ENCODE measurements at places on chromosomes 5 and 9.
A peak's percentile ranks its signal among the peaks of the same experiment; 100 is the strongest.

DNA sequence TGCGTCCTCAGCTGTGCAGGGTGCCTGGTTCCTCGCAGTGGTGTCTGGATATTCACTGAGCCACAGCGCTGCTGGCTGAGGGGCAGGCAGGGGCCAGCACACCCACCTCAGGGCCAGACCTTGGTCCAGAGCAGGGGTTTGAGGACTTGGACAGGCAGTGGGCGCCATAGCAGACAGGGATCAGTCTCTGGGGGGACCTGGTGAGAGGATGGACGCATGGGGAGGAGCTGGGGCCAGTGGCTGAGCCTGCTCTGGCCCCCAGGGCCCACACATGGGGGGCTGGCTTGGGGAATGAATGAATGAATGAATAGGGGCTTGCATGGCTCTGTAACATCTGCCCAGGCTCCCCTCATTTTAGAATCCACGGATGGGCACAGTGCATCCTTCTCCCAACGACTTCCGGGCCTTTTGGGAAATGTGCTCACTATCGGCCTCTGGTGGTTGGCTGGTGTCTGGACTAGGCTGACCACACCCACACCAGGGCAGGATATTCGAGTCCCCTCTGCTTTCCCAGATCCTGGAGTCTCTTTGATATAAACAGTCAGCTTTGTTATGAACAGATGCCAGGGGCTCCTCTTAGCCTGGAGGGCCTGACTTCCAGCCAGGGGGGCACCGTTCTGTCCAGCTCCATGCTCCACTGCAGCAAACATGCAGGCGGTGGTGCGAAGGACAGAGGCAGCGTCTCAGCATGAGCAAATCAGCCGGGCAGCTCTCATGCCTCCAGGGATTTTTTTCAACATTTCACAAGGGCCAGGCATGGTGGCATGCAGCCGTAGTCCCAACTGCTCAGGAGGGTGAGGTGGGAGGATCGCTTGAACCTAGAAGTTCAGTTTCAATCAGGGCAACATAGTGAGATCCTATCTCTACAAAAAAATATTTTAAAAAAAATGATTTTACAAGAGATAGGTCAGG, 62.6 kb downstream of the NEK6 start:
- peak; percentile 63 for DNase-seq

DNA sequence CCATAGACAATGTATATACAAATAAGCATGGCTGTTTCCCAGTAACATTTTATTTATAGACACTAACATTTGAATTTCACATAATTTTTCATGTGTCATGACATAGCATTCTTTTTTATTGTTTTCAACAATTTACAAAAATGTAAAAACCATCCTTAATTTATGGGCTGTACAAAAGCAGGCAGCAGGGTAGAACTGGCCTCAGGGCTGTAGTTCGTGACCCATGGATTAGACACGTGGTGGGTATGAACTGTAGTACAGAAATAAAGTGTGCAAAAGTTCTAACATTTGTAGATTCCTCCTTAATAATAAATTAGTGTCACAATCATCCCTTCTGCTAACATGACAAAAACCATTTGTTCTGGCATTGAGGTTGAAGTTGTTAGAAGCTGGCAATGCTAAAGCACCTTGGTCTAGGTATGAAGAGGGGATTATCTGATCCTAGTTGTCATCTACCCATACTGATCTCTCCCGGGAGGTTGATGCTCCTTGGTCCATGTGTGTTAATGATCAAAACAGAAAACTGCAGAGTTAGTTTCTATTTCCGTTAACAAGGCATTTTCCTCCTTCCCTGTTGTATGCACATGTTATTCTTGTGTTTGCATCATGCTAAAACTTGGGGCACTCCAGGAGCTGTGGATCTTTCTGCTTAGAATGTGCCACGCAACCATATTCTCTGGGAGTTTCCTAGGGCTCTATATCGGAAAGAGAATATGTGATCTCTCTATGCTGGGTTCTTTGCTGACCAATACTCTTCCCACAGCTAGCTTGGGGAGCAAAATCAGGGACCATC, 917.6 kb downstream of the TLE1 start:
- no peak for DNase-seq

GRCh38 chr9:3698531-3698930, 172.7 kb upstream of the RFX3 start:
- DNase-seq = no peak

DNA sequence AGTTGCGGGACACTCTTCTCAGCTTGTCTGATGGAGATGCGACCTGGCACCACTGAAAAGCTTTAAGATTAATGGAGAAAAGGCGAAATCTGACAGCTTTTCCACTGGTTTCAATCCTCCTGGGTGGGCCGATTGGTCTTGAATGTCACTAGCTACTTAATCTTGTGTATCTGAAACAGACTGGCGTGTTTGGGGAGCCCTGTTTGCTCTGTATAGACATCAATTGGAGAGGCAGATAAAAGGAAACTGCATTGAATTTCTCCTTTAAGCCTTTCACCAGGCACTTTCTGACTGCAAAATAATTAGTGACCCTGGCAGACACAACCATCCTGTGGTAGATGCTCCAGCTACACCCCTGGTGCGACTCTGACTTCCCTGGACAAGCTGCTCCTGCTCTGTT, 224.2 kb downstream of the NDUFS4 start:
- no peak for DNase-seq

- DNase-seq = no peak
Measured at GRCh38 chr5:161022151-161022550, 170.1 kb upstream of the ATP10B start.

- DNase-seq = peak; percentile 87
Measured at GRCh38 chr5:176447591-176447977, 601 bp upstream of the FAF2 start.

- no peak for DNase-seq
Measured at GRCh38 chr5:23316060-23316591, 191.3 kb upstream of the PRDM9 start.

DNA sequence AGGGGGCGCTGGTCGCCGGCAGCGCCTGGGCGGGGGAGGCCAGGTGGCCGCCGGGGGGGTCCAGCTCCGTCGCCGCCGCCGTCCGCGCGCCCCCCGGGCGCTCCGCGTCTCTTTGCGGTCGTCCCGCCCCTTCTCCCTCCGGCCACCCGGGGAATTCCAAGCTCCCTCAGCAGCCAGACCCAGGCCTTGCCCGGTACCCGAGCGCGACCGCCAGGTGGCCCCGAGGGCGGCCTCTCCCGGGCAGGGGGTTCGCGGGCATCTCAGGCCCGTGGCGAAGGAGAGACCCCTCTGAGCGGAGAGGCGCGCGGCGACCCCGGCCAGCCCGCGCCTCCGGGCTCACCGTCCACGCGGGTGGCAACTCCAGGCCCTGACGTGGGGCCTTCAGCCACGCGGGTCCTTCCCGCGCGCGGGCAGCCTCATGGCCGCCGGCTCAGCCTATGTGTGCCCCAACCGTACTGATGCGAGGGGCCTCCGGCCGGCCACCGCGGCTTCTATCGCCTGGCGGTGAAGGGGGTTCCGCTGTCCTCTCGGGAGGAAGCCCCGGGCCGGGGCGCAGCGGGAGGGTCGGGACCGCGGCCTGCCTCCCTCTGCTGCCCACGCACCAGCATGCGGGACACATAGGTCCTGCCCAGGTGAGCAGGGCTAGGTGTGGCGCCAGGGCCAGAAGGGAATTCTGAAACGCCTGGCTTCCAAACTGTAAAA, 529 bp upstream of the NRARP start:
- no peak for DNase-seq

- DNase-seq = peak; percentile 61
Measured at GRCh38 chr5:160390787-160391696, 8.8 kb downstream of the FAM200C start.

- DNase-seq = peak; percentile 7
Measured at GRCh38 chr9:21015995-21016394, 15.4 kb downstream of the HACD4 start.

DNA sequence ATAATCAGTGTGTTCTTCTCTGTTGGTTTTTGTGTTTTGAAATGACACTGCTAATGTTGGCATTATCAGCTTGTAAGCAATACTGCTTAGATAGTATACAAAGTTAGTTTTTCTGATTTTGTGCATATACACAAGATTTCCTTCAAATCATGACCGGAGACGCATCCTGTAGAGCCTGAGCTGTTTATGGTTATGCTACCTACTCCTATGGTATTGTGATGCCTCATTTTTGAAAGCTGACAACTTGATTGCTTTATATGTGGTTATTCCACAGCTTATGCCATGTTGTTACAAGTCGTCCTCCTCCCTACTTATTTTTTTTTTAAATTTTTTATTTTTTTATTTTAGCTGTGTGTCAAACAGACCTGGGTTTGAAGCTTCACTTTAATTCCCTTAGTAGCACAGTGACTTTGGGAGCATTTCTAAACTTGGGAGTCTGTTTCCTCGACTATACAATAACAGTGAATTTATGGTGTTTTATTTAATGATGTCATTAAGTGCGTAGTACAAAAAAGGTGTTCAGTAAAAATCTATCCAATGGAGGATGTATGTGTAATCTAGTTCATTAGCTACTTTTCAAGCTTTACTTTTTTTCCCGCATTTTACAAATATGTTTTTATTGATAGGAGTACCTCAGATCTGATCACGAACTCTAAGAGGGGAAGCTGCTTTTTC, 59.5 kb downstream of the PARP8 start:
- DNase-seq = no peak

DNA sequence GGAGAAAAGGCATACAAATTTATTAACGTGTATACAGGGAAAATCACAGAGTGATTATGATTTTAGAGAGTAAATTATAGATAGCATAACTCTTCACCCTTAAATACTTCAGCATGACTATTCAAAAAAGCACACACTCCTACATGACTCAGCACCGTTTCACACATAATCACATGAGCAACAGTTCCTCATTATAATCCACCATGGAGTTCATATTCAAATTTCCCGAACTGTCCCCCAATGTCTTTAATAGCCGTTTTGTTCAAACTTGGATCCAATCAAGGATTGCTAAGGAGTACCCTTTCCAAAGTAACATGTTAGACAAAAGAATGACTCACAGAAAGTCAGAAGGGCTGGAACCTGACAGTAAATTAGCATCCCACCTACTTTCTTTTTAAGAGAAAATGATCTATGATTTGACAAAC, 32.1 kb downstream of the RAPGEF1 start:
- DNase-seq = peak; percentile 92

GRCh38 chr9:113715086-113715485, 161.0 kb upstream of the ZNF618 start:
- no peak for DNase-seq

GRCh38 chr5:886716-887325, 5.8 kb downstream of the BRD9 start:
- DNase-seq = no peak

GRCh38 chr5:96197347-96197746, 235.7 kb upstream of the ELL2 start:
- no peak for DNase-seq

GRCh38 chr9:22308177-22308576, 138.4 kb upstream of the DMRTA1 start:
- DNase-seq = no peak

- DNase-seq = no peak
Measured at GRCh38 chr5:180645274-180646204, 3.9 kb downstream of the FLT4 start.

- no peak for DNase-seq
Measured at GRCh38 chr9:27749838-27750237, 176.6 kb upstream of the C9orf72 start.

DNA sequence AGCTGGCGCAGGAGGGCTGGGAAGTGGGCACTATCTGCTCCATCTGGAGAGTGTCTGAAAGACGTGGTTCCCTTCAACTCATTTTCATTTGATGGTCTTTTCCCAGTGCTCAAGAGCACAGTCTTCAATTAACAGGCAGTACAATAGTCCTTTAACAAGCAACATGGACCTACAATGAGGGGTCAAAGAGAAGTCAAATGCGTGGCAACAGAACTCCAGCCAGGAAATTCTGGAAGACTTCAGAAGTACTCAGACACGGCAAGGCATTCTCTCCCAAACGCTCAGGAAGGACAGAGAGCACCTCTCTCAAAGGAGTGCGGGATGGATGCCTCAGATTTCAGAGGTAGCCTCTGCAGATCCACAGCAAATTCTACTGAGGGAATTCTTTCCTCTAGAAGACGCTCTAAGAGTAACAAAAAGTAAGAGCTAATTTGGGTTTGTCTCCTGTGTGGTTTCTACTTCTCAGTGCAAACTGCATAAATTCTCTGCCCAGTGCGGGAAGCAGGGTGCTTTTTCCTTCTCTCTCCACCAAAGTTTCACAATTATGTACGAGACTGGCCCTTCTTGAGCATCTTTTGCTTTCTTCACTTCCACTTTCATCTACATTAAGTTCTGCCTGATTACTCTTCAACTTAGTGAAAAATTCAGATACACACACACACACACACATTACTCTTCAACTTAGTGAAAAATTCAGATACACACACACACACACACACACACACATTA, 56.4 kb downstream of the LHFPL2 start:
- DNase-seq = peak; percentile 60

DNA sequence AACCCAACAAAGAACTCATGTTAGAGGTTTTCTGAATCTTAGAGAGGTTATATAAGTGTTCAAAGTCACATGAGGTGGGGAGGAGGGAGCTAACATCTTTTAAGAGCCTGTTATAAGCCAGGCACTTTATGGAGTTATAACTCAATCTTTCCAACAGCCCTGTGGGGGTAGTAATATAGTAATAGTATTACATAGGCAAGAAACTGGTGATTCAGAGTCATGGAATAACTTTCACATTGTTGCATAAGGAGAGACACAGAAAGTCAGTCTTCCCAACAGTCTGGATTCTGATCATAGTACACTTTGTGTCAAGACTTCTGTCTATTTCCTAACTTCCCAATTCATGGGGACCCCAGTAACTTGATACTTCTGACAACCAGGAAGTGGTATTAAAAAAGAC, 89.2 kb downstream of the ACER2 start:
- DNase-seq = peak; percentile 66

DNA sequence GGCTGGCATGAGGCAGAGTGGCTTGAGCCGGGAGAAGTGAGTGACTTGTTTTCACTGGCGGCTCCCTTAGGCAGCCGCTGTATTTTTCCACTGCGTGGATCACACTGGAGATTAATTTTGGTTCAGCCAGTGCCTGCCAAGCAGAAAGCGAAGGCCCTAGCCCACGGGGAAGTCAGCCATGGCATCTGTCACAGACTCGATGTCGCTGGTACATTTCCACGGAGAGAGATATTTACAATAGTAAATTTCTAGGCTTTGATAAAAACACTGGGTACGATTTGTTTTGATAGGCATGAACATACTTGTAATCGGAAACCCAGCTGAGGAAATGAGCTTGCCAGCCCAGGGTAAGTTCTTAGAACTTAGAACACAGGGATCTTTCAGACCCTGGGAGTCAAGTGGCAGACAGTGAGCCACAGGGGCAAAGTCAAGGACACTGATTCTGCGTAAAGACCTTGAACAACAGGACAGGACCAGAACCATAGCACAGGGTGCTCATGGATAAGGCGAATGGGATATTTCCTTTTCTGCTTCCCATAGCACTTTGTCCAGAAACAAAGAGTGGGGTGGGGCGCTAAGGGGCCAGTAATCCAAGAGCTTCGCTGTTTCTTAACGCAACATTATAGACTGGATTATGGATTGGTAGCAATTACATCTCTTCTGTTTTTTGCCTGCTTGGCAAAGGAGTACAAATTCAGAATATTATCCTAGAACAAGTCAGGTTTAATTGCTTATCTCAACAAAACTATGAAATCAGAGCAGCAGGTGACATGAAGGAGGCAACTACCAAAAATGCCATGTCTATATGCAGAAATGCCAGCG, 4.5 kb downstream of the DUSP1 start:
- DNase-seq = peak; percentile 47

Measured in suppressor macrophage (primary cell).